ENCODE measurements at places on chromosomes 5 and 9. TPM values are rescaled to one million over a fixed set of nuclear protein-coding genes. Genes with fewer than 3 reads are reported as not detected.

DNA sequence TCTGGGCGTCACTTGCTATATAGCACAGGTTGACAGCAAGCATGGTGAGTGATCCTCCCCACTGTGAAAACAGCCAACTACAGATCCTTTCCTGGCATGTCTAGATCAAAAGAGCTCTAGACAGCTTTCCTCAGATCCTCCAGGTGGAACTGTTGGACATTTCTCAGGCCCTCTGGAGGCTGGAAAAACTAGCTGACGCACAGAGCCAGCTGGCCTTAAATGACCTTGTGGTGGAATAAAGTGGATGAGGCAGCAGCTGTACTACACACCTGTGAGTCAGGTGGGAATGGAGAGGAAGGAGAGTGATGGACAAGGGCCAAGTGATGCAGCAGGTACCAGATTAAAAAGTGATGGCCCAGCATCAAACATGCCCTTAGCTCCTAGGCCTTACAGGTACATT, 172.7 kb downstream of the TRIM32 start:
- H3K27me3 ChIP-seq = no peaks in the 10 kb centered on the region
- H3K27ac ChIP-seq = no peak overlapping the region
- H3K36me3 ChIP-seq = no peaks in the 10 kb centered on the region
- DNase-seq = no peak
- H3K4me3 ChIP-seq = no peak overlapping the region

- H3K36me3 ChIP-seq = no peaks in the 10 kb centered on the region
- H3K27ac ChIP-seq = no peak overlapping the region
- H3K4me3 ChIP-seq = no peak overlapping the region
- peaks cover 6% of the 10 kb centered on the region for H3K4me1 ChIP-seq
- H3K27me3 ChIP-seq = no peaks in the 10 kb centered on the region
- DNase-seq = no peak
Measured at GRCh38 chr5:73979321-73979720, 353.3 kb downstream of the ARHGEF28 start.

- no peak overlapping the region for H3K27ac ChIP-seq
- DNase-seq = no peak
- H3K36me3 ChIP-seq = no peaks in the 10 kb centered on the region
- H3K4me3 ChIP-seq = no peak overlapping the region
- H3K27me3 ChIP-seq = no peaks in the 10 kb centered on the region
Measured at GRCh38 chr9:20405078-20405477, 217.2 kb downstream of the MLLT3 start.

DNA sequence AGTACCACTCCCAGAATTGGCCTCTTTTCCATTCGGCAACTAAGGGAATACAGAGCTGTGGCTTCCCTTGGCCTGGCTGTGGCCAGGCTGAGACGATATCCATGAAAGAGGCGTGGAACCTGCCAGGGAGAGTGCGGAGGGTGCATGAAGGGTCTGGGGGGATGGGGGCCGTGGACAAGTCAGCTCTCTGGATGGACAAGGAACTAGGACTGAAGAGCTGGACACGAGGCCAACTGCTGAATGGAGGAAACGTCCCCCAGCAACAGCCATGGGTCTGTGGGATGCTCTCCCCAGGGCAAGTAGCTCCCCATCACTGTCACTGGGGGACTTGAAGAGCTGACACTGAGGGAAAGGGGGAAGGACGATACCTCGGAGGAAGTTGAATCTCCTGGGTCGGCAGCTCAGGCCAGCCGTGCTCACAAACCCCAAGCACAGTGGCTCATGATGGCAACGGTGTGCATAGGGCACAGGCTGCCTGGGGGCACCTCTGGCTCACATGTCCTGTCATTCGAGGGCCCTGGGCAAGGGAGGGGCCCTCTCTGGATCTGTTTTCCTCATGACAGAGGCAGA, 4.1 kb upstream of the OLFM1 start:
- H3K4me3 ChIP-seq = no peak overlapping the region
- peaks cover 6% of the 10 kb centered on the region for H3K4me1 ChIP-seq
- no peaks in the 10 kb centered on the region for H3K36me3 ChIP-seq
- H3K27me3 ChIP-seq = no peaks in the 10 kb centered on the region

- H3K27ac ChIP-seq = no peak overlapping the region
- no peaks in the 10 kb centered on the region for H3K36me3 ChIP-seq
- no peaks in the 10 kb centered on the region for H3K27me3 ChIP-seq
- no peaks in the 10 kb centered on the region for H3K4me1 ChIP-seq
- H3K4me3 ChIP-seq = no peak overlapping the region
- no peak for DNase-seq
Measured at GRCh38 chr9:135038826-135039225, 48.6 kb upstream of the OLFM1 start.

GRCh38 chr9:21239911-21240310, at the start of gene IFNA14:
Gene IFNA14 (minus strand): TSS chr9:21240005. CDS start chr9:21239935, 70 bp downstream.
- no peaks in the 10 kb centered on the region for H3K27me3 ChIP-seq
- no peak for DNase-seq
- no peaks in the 10 kb centered on the region for H3K4me1 ChIP-seq
- H3K36me3 ChIP-seq = no peaks in the 10 kb centered on the region

GRCh38 chr5:36696059-36696673, 89.8 kb downstream of the SLC1A3 start:
- H3K27ac ChIP-seq = no peak overlapping the region
- no peak overlapping the region for H3K4me3 ChIP-seq
- H3K27me3 ChIP-seq = no peaks in the 10 kb centered on the region
- no peaks in the 10 kb centered on the region for H3K4me1 ChIP-seq
- no peaks in the 10 kb centered on the region for H3K36me3 ChIP-seq

The CCDC180 gene
- 11.7 TPM for total RNA-seq

DNA sequence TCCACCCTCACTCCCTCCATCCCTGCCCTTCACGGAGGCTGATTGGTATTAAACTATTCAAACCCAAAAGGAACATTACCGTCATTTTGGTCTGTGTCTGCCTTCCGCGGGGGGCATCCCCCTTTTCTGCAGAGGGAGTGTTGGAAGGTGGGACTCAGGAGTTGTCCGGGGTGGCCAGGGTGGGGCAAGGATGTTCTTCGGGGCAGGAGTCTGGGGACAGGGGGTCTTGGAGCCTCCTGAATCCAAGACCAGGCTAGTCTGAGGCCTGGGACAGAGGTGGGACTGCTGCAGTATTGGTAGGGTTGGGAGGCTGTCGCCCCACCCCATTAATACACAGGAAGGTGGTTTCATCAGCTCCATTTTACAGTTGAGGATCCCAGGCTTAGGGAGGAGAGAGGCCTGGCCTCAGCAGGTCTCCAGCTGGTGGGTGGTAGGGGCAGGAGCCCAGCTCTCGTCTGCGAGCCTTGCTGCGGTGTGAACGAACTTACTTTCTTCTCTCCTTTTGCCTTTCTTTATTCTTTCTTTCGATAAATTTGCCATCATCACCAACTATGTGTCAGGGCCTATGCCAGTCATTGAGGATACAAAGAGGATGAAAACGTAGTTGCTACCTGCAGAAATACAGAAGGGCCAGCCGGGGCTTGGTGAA, 33.8 kb downstream of the DAB2IP start:
- peaks cover 4% of the 10 kb centered on the region for H3K4me1 ChIP-seq
- no peaks in the 10 kb centered on the region for H3K27me3 ChIP-seq
- no peak for DNase-seq

- DNase-seq = no peak
- peaks cover 12% of the 10 kb centered on the region for H3K27me3 ChIP-seq
- no peaks in the 10 kb centered on the region for H3K36me3 ChIP-seq
- peaks cover 2% of the 10 kb centered on the region for H3K4me1 ChIP-seq
Measured at GRCh38 chr9:123997665-123998277, 13.8 kb upstream of the LHX2 start.

DNA sequence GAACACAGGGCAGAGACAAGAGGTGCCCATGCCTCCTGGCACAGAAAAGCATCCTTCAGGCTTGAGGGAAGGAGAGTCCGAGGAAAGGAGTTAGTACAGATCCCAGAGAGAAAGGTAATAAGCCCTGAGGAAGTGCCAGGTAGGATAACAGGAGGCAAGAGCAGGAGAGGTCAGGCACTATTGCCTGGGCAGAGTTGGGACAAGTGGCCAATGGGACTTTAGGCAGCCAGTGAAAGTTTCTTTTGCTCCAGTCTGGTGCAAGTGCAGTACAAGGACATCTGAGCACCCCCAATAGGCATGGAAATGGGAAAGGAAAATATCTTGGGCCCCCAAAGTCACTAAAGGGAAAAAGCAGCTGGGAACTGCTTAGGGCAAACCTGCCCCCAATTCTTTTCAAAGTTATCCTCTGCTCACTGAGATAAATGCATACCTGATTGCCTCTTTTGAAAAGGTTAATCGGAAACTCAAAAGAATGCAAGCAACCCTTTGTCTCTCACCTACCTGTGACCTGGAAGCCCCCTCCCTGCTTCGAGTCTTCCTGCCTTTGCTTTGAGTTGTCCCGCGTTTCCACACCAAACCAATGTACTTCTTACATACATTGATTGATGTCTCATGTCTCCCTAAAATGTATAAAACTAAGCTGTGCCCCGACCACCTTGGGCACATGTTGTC, 46.5 kb downstream of the ELOVL7 start:
- no peaks in the 10 kb centered on the region for H3K4me1 ChIP-seq
- no peak for DNase-seq
- H3K27ac ChIP-seq = no peak overlapping the region
- no peaks in the 10 kb centered on the region for H3K36me3 ChIP-seq
- H3K4me3 ChIP-seq = no peak overlapping the region
- H3K27me3 ChIP-seq = no peaks in the 10 kb centered on the region

- no peaks in the 10 kb centered on the region for H3K27me3 ChIP-seq
- H3K36me3 ChIP-seq = no peaks in the 10 kb centered on the region
- H3K4me3 ChIP-seq = no peak overlapping the region
- peaks cover 2% of the 10 kb centered on the region for H3K4me1 ChIP-seq
Measured at GRCh38 chr5:137737349-137738131, 1.7 kb upstream of the KLHL3 start.

The SPINK5 gene
- 0.20 TPM for total RNA-seq

The PCDHA4 gene
- total RNA-seq = 0.80 TPM

The SPARC gene
- total RNA-seq = 981 TPM

DNA sequence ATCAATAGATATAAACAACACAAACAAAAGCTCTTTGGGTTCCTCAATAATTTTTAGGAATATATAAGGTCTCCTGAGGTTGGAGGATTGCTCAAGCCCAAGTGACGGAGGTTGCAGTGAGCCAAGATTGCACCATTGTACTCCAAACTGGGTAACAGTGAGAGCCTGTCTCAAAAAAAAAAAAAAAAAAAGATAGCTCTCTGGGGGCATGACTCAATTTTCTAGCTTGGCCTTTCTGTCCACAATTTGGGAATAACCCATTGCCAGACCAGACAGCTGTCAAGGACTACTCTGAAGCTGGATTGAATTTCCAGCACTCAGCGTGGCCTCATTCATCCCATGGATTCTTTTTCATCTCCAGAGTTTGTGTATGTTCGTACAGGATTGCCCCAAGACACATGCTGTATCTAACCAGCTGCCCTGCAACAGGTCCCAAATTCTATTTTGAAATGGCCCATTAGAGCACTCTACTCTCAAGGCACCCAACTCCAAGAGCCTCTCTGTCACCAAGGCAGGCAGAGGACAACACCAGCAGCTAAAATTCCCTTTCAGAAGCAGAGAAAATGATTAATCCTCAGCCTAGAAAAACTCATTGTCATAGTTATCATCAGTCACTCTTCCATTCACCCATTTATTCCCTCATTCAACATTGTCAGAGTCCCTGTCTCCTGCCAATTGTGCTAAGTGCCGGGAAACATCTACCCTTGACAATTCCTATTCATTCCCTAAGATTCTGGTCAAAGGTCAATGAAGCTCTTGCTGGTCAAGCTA, 8.7 kb downstream of the FAM193B start:
- H3K27me3 ChIP-seq = no peaks in the 10 kb centered on the region
- no peaks in the 10 kb centered on the region for H3K36me3 ChIP-seq
- H3K4me3 ChIP-seq = no peak overlapping the region
- peak; percentile 63 for DNase-seq
- H3K4me1 ChIP-seq = peaks cover 6% of the 10 kb centered on the region

DNA sequence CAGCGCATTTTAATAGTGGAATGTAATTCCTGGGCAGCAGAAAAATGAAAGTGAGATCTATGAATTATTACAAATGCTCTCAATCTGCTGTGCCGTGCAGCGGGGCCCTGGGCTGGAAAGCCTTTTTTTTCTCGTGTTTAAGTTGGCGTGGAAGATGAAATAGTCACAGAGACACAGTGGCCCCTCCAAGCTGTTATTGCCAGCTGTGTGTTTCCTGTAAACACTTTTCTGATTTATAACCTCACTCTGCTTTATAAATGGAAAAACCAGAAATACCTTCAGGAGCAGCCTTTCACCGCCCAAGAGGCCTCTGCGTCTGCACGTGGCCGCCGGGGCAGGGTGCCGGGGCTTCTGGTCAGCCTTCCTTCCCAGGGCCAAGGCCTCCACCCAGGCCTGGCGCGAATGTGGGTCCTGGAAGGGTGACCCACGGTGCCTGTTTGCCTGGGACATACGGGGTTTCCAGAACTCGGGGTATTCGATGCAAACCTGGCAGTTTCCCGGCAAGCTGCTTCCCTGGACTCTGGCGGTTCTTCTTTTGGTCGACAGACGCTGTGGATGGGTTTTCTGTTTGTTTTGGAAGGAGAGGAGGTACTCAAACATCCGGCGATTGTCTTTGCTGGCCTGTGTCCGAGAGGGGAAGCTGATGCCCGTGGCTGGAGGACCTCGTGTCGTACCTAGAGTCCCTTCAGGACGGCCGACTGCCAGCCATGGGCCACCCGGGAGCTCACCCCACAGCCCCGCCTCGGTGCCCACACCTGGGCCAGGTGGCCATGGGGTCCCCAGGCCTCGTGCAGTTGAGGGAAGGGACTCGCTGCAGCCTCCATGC, 256.7 kb downstream of the PARP8 start:
- H3K4me1 ChIP-seq = no peaks in the 10 kb centered on the region
- no peak overlapping the region for H3K27ac ChIP-seq
- H3K27me3 ChIP-seq = no peaks in the 10 kb centered on the region
- H3K36me3 ChIP-seq = no peaks in the 10 kb centered on the region
- no peak overlapping the region for H3K4me3 ChIP-seq

DNA sequence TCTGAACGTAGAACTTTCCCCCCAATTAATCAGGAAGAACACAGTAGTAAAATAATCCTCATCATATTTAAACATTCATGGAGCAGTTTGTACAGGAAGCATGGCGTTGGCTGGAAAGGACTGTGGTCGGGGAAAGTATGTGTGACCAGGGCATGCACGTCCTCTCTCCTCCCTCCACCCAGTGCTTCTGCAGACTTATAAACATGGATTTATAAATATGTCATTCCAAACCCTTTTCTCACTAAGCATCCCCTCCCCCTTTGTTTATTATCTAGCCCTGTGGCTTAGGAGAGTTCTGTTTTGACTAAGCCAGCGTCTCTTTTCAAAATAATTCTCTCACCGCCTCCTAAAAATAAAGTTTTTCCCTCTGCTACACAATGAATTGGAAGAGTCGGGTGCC, 70.4 kb upstream of the DAP start:
- H3K27ac ChIP-seq = no peak overlapping the region
- no peaks in the 10 kb centered on the region for H3K36me3 ChIP-seq
- H3K27me3 ChIP-seq = no peaks in the 10 kb centered on the region
- peaks cover 4% of the 10 kb centered on the region for H3K4me1 ChIP-seq
- DNase-seq = no peak
- no peak overlapping the region for H3K4me3 ChIP-seq

DNA sequence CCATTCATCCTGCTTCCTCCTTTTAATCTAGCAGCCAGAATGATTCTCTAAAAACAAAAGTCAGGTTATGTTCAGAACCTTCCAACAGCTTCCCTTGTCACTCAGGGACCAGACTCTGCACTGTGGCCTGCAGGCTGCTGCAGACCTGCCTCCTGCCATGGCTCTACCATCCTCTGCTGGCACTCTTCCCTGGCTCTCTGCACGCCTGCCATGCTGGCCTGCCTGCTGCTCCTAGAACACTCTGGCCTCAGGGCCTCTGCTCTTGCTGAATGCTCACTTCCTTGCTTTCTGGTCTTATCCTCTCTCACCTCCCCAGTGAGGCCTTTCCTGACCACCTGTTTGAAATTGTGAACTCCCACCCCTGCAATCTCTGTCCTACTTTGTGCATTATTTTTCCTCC, 149.4 kb downstream of the CD180 start:
- no peak overlapping the region for H3K4me3 ChIP-seq
- no peaks in the 10 kb centered on the region for H3K27me3 ChIP-seq
- no peak for DNase-seq
- H3K4me1 ChIP-seq = peaks cover 3% of the 10 kb centered on the region

The PTGS1 gene
- 7.0 TPM for total RNA-seq

The XRCC4 gene
- total RNA-seq = 2.6 TPM

Data from ovary (tissue), 10 donors.